ENCODE measurements at places on chromosomes 5 and 9.

DNA sequence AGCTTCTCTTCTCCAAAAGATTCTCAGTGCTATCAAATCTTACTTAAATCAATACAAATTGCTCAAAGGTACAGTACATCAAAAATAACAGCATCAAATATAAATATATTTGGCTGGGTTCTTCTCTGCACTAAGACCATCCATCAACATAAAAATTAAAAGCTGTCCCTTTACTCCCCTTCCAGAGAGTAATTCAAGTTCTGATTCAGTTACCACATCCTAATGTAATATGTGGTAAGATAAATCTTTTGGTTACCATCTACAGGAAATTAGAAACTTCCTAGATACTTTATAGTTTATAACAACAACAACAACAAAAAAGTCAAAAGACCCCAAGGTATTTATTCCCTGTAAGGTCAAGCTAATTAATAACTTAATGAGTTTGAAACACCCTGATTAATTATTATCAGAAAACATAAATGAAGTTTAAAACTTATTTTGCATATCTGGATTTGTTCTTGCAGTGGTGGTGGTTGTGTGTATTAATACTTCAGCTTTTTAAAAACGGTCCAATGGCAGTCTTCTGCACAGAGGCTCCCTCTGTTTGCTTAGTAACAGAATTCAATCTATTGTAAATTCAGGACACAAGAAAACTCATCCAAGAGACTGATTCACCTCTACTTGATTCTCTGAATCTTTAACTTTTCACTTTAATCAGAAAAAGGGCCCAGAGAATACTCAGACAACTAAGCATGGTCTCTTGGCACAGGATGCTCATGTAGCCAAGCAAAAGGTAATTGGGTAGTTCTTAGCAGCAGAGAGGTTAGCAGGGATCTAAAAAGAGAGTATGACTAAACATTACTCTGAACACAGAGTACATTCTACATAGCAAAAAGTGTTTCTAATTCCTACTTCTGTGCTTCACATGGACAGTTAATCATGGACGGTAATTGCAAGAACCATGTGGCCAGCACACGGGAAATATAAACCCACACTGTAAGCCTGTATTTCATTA lies 20.1 kb downstream of the DIAPH1 start:
- no peak for DNase-seq

- no peak for DNase-seq
Measured at GRCh38 chr9:70000469-70000868, 43.2 kb upstream of the MAMDC2 start.

GRCh38 chr5:128535251-128535650 lies 2.8 kb downstream of the FBN2 start:
- no peak for DNase-seq

GRCh38 chr5:157057459-157058370 lies 1.2 kb downstream of the HAVCR1 start:
- DNase-seq: no peak

- no peak for DNase-seq
Measured at GRCh38 chr9:114837923-114838322, 32.1 kb upstream of the TNFSF15 start.
